G401 (cell line): ENCODE measurements at places on chromosomes 2 and 18. TPM values are rescaled to one million over a fixed set of nuclear protein-coding genes. Genes with fewer than 3 reads are reported as not detected.

The FOXI3 gene
- not detected in 2 replicates for total RNA-seq

The TUBA3E gene
- not detected in 2 replicates for total RNA-seq

The SCN2A gene
- total RNA-seq, result not detected in 2 replicates

The GALR1 gene
- not detected in 2 replicates for total RNA-seq

The KRTCAP3 gene
- total RNA-seq, result not detected in 2 replicates

The C1GALT1C1L gene
- total RNA-seq, result not detected in 2 replicates

The ACVR1C gene
- not detected in 2 replicates for total RNA-seq

DNA sequence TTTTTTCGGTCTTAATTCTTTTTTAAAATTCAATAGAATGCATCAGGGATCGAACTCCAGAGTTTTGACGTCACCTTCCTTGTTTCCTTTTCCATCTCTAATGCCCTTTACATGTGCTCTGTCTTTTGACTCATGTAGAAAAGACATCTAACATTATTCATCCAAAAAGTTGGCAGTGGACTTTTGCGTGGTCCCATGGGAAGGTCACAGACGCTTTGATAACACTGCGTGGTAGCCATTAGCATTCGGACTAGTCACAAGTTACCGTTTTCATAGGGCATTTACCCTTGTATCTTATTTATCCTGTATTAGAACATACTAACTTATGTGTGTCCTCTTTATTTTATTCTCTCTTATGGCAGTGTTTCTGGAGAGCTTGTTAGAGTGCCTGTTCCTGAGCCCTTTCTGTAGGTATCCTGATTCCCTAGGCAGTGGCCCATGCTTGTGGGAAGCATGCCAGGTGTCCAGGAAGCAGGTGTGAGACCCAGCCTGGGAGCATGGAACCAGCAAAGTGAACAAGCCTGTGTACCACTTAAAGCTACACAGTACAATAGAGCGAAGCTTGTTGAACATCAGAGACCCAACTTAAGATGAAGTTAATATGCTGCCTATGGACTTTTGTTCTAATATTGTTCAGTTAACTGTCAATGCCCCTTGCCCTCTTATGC lies 73.6 kb upstream of the RBM44 start:
- no peak for DNase-seq

- no peak for DNase-seq
Measured at GRCh38 chr18:77486985-77487384, 237.3 kb downstream of the GALR1 start.

DNA sequence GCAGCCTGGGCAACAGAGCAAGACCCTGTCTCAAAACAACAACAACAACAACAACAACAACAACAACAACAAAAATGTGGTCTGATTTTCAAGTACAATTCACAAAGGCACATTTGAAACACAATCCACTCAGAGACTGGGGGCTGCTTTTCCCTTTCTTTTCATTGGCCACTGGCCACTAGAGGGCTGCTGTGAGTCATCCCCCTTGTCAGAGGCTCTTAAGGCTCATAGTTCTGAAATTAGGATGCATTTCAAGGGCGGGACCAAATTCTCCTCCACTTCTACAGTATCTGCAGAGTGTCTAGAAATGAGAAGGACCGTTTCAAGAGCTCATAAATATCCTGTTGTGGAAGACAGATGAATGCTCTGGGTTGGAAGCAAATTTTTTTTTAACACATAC lies 285.4 kb downstream of the NRXN1 start:
- DNase-seq, result no peak

GRCh38 chr2:429575-430254 lies 141.8 kb upstream of the ALKAL2 start:
- no peak for DNase-seq

DNA sequence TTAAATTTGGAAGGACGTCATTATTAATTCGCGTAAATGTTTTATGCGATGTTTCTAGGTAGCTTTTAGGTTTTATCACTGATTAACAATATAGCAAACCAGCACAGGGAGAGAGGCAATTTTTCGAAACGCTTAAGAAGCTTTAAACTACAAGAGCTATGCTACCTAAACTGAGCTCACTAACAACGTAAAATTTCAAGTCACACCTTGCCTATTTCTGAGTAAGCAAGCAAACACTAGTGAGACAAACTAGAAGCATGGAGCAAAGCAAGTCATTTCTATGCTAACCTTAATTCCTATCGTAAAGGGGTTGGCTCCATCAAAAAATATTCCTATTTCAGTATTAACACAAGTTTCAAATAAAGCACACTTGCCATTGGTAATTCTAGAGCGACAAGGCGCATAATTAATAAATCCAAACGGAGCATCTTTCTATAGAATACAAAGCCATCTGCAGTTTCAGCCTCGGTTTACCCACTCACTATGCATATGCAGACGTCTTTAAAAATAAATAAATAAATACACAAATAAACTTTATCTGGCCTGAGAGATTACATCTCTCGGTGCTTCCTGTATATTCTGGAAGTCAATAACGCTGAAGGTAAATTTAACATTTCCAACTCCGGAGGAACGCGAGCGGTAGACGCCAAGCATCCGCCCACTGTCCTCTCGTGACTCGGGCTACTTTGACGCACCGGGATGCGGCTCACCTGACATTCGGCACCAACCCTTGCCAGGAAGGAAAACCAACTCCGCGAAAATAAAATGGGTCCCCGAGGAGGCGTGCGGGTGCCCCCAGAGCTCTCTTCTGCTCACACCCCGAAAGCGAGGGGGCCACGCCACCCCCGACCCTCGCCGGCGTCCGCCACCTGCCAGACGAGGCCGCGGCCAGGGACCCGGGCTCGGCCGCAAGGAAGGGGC lies 947 bp downstream of the ITSN2 start:
- peak; percentile 62 for DNase-seq

- no peak for DNase-seq
Measured at GRCh38 chr2:102273619-102274211, 37.6 kb upstream of the IL1RL1 start.

DNA sequence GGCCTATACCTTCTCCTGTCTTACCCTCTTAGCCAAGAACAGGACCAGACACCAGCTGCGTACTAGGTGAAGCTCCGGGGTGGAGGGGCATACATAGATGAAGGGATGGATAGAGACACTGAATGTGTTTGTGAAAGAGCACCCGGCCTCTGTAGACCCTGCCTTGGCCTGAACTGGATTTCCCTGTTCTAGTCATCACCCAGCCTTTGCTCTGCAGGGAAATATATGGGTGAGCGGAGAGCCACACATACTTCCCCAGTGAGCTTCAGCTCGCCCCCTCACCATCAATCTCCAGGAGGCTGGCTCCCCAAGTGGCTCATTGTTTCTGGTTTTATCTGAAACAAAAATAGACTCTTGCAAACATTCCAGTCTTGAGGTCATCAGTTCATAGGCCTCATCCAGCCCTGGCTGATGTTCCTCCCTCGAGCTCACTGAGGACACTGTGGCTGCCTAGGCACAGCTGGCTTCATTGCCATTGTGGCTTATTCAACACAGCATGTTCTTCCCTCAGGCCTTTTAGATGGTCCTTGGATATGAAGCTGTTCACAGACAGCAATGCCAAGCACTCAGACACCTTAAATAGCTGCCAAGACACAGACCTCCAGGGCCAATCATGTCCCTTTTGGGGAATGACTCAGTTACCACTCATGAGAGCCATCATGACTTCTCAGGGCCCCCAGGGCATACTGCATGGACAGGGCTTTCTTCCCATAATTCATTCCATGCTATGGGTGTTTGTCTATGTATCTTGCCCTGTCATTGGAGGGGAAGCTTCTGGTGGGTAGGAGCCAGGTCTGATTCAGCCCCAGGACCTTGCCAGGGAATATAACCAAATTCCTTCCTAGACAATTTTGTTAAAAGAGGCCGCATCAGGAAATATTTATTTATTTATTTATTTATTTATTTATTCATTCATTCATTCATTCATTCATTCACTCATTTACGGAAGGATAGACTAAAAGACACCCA lies 82.4 kb downstream of the TTC32 start:
- DNase-seq, result no peak

DNA sequence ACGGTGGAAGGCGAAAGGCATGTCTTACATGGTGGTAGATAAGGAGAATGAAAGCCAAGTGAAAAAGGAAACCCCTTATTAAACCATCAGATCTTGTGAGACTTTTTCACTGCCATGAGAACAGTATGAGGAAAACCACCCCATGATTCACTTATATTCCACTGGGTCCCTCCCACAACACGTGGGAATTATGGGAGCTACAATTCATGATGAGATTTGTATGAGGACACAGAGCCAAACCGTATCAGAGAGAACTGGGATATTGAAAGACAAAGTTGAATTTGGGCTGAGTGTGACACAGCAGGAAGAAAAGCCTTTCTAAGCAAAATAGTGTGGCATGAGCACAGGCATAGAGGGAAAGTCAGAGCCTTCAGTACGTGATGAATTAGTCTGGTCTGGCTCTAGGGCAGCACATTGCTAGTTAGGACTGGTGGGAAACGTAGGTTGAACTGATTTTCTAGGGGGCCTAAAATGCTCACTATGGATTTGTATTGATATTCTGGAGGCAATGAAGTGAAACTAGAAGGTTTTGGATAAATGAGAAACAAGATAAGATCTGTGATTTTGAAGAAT lies 84.8 kb upstream of the RND3 start:
- no peak for DNase-seq

GRCh38 chr2:157808421-157808820 lies 67.7 kb downstream of the ACVR1 start:
- DNase-seq, result no peak

DNA sequence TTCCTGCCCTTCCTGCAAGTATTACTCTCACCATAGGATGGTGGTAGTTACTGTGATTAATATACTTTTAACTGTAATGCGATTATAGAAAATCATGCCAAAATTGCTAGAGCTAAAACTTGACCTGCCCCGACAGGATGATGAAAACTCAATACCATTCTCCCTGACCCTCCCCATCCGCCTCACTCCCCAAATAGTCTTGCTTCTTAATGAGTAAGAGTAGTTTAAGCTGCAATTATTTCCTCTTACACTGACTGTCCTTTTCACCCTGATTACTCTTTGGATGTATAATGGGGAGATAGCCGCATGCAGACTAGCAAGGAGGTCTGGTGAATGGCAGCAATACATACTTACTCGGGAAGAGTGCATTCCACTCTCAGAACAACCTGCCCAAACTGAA lies 269.6 kb upstream of the SIX3 start:
- no peak for DNase-seq

DNA sequence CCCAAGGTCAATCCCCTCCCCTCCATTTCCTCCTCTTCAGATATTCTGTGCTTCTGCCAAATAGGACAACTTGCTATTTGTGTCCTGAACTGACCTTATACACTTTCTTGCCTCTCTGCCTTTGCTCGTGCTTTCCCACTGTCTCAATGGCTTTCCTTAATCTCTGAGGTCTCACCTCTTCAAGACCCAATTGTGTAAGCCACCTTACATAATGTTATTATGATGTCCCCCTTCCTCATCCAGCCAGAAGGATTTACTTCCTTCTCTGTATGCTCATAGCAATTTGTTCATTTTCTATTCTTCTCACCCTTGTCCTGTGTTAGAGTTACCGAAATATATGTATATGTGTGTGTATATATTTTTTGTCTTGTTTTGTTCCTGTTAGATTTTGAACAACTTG lies 26.9 kb upstream of the DARS1 start:
- no peak for DNase-seq

DNA sequence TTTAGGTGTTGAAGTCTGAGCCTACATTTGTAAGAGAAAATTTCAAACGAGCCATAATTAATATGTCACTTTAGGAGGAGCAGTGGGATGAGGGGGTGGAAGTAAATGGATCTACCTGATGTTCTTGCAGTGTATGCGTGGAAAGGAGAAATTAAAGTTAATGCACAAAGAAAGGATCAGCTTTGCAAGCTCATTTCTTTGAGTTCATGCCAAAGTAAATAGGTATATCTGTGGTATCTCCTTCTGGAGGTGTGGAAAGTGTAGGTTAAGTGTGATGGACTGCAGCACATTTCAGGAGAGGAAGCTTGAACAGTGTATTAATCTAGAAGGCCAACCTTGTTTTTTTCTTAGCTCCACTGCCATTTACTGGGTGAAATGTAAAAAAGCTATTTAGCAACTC lies 307.5 kb upstream of the ZEB2 start:
- DNase-seq, result no peak
